ENCODE measurements at places on chromosomes 2 and 18.

GRCh38 chr2:47046271-47046670, 108.8 kb downstream of the STPG4 start:
- no peak for DNase-seq

DNA sequence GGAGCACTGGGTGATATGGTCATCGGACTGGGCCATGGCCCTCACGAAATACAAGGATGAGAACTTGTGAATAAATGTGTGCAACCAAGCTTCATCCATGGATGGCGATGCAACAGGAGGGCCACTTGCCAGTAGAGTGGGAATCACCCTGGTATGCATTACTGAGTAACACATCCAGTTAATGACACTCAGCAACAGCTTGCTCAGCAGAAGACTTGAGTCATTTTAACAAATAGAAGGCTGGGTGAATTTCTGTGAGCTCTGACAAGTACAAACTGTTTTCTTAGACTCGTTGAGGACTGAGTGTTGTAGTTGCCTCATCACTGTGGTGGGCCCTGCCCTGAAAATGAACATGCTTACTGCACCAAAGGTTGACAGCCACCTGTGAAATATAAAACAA, 221.6 kb downstream of the NCKAP5 start:
- no peak for DNase-seq

- DNase-seq, result no peak
These were observed 1133.3 kb upstream of the PIK3C3 start for GRCh38 chr18:40821596-40822243.

DNA sequence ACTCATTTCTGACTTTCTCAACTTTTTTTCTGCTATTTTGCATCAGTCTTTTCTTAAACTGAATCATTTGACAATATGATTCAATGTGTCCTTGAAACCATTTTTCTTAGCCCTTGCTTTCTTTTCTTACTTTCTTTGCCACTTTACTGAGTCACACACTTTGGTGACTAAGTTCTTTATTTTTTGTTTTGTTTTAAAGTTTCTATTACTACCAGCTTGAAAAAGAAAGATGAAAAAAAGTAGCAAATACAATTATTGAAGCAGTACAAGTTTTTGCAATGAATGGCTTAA, 116.5 kb downstream of the DOCK10 start:
- no peak for DNase-seq

DNA sequence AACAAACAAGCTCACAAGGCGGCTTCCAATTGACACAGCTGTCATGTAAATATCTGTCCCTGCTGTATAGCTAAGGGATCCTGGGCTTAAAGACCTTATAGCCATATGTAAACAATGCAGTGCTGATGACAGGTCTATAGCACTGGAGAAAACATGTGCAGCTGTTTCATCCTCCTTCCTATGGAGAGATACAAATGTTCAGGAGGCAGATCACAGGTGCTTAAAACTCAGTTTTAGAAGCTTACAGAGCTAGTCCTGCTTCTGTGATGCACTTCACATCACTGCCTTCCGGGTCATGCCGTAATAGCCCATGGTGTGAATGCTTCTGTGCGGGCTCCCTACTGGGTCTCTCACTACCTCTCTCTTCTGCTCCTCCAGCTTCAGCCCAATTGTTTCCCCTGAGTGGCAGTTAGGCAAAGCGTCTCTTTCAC, 262.4 kb upstream of the CHST9 start:
- no peak for DNase-seq

GRCh38 chr2:58313926-58314325, 72.8 kb upstream of the FANCL start:
- no peak for DNase-seq

- DNase-seq, result no peak
These were observed 558 bp downstream of the MRPS5 start for GRCh38 chr2:95121093-95121406.

Data from stimulated activated CD8-positive, alpha-beta memory T cell treated with anti-CD3 and anti-CD28 coated beads, Interleukin-4, amount 100 ng/mL, for 1 hour (primary cell).